ENCODE measurements at places on chromosomes 3 and 15. TPM values are rescaled to one million over a fixed set of nuclear protein-coding genes. Genes with fewer than 3 reads are reported as not detected.
A peak's percentile ranks its signal among the peaks of the same experiment; 100 is the strongest.

- DNase-seq = no peak
- H3K36me3 ChIP-seq = no peaks in the 10 kb centered on the region
- H3K27me3 ChIP-seq = no peaks in the 10 kb centered on the region
- no peak overlapping the region for H3K27ac ChIP-seq
Observed at GRCh38 chr3:139477710-139478640, 1.7 kb upstream of the RBP2 start.

- H3K4me3 ChIP-seq = peak overlapping the region; percentile 58
- peaks cover 47% of the 10 kb centered on the region for H3K4me1 ChIP-seq
- H3K27ac ChIP-seq = peak overlapping the region; percentile 85
- no peaks in the 10 kb centered on the region for H3K27me3 ChIP-seq
- DNase-seq = peak; percentile 80
- H3K36me3 ChIP-seq = peaks cover 44% of the 10 kb centered on the region
Observed at GRCh38 chr3:52216585-52217408, 8.6 kb downstream of the TLR9 start.

- no peak for DNase-seq
- no peak overlapping the region for H3K27ac ChIP-seq
- H3K4me1 ChIP-seq = peaks cover 27% of the 10 kb centered on the region
- H3K4me3 ChIP-seq = no peak overlapping the region
Observed at GRCh38 chr3:177105623-177106022, 91.7 kb downstream of the TBL1XR1 start.

DNA sequence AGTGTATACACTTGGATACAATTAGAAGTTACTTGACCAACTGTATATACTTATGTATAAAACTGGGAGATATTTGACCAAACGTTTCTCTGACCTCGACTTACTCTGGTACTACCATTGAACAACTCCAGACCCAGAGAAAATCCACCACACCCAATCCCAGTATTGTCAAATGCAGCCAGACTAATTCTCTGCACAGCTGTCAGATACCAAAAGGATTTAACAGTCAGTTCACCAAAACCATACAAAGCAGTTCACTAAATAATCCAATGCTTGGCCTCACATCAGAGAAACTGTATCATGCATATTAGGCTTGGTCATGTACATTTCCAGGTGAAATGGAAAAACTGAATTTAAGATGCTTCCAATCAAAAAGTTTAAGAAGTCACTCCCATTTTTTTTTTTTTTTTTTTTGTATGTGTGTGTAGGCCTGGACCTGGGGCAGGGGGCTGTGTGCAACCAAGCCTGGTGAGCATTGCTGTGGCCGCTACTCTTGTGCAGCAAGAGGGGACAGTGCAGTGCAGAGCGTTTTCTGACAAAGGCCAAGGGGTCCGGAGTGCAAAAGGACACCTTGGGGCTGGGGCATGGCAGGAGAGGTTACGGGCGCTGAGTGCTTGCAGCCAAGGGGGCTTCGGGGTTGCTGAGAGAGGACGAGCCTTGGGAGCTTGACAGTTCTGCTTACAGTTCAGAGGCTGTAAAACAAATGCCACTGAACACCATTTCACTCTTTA is 1.4 kb downstream of the TOMM70 start:
- DNase-seq = peak; percentile 59
- H3K36me3 ChIP-seq = peaks cover 15% of the 10 kb centered on the region
- H3K27ac ChIP-seq = peak overlapping the region; percentile 87
- peaks cover 39% of the 10 kb centered on the region for H3K4me1 ChIP-seq

HTR3E gene
- not detected for total RNA-seq

SLC24A5 gene
- total RNA-seq = not detected
